ENCODE measurements at places on chromosomes 7 and 10.

GRCh38 chr7:30914596-30914995 lies 2.9 kb downstream of the AQP1 start:
- DNase-seq, result no peak

DNA sequence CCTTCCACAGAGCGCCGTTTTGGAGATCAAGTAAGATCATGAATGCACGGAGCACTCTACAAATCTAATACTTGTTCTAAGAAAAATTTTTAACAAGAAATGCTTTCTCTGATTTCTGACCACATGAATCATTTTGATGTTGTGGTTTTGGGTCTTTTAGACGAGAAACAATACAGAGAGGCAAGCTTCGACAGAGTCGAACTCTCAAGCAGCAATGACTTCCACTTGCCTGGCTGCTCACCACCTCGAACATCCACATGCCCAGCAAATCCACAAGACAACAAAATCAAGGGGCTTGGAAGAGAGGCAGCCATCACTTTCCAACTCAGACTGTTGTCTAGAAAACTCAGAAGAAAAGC lies 69.4 kb upstream of the GSDME start:
- no peak for DNase-seq

GRCh38 chr10:48527756-48528155 lies 77.1 kb downstream of the ARHGAP22 start:
- DNase-seq, result no peak

- peak; percentile 2 for DNase-seq
Observed at GRCh38 chr7:101094791-101095375, 9.6 kb downstream of the TRIM56 start.

- no peak for DNase-seq
Observed at GRCh38 chr10:91629715-91630549, 2.9 kb downstream of the PPP1R3C start.

All from midbrain (tissue), 1 donor.